ENCODE measurements at places on chromosomes 7 and 10. TPM values are rescaled to one million over a fixed set of nuclear protein-coding genes. Genes with fewer than 3 reads are reported as not detected.
A peak's percentile ranks its signal among the peaks of the same experiment; 100 is the strongest.

The NODAL gene
- 0.16 TPM for total RNA-seq

The KLHL7 gene
- total RNA-seq = 150 TPM

DNA sequence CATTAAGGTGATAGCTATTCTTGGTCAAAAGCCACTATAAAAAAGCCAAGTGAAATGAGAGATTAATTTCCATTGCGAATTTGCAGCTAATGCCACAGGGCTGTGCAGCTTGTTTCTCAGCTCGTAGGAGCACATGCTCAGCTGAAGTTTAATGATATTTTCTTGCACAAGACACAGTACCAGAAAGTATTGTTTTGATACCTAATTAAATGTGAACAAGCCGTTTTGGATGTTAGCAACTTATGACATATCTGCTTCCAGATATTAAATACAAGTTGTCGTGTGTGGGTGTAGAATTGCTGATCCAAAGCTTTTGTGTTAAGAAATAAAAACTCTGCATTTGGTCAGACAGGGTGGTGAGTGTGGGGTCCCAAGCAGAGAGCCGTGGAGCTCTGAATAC, 47.2 kb downstream of the ADARB2 start:
- DNase-seq = no peak

GRCh38 chr7:43761938-43762692, 3.6 kb downstream of the BLVRA start:
- DNase-seq = no peak

DNA sequence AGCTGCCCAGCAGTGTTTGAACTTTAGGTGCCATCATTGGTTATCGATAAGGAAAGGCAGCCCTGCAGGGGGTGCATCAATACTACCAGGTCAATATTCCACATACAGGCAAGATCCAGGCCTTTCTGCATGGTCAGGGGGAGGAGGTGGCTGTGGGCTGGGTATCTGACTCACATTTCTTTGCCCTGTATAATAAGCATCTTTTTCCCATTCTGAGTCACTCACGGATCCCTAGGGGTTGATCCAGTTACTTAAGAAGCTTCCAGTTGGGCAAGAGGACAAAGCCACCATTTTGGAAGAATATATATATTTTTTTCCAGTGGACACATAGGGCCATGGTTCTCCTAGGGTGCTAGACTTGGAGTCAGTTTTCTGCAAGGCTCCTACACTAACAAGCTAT, 114.2 kb upstream of the HABP2 start:
- no peak for DNase-seq

GRCh38 chr10:80414142-80414895, 6.0 kb downstream of the PRXL2A start:
- no peak for DNase-seq

DNA sequence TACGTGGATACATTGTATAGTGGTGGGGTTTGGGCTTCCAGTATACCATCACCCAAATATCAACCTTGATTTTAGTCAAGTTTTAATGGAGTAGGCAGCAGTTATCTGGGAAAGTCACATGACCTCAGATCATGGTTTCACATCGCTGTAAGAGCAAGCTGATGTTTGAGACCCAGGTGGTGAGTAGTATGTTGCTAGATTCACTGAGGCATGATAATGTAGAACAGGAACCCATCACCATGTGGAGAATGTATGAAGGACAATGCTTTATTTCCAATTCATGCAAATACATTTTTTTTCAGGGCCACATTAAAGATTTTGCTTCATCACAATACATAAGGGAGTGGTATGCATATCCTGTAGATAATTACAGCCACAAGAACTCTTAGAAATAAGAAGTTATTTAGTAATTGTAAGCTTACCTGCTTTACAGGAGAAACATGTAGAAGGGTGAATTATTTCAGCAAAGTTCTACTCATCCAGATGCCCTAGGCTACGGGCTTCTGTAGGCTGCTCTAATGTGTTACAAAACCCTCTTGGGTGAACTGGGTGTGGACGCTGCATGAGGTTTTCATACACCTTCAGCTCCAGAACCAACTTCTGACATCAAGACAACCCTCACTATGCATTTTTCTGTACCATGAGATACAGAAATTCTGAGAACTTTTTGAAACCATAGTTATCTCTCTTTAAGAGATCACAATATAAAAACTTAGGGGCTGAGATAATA, 27.6 kb upstream of the LAMB4 start:
- no peak for DNase-seq

DNA sequence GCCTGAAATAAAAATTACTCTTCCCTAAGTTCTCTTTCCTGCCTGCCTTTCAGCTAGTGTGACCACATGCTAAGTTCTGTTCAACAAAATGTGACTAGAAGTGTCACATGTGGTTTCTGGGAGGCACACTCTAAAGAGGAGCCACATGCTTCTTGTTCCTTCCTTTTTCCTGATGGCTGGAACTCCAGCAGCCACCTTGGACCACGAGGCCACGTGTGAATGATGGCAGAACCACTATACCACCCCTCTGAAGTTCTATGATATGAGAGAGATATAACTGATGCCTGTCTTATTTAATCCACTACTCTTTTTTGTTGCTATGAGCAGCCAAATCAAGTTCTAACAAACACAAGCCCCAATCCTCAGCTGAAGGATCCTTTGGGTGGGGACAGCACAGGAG, 8.1 kb downstream of the PODXL start:
- DNase-seq = no peak

GRCh38 chr10:12703813-12704212, 297.7 kb downstream of the CCDC3 start:
- DNase-seq = no peak

DNA sequence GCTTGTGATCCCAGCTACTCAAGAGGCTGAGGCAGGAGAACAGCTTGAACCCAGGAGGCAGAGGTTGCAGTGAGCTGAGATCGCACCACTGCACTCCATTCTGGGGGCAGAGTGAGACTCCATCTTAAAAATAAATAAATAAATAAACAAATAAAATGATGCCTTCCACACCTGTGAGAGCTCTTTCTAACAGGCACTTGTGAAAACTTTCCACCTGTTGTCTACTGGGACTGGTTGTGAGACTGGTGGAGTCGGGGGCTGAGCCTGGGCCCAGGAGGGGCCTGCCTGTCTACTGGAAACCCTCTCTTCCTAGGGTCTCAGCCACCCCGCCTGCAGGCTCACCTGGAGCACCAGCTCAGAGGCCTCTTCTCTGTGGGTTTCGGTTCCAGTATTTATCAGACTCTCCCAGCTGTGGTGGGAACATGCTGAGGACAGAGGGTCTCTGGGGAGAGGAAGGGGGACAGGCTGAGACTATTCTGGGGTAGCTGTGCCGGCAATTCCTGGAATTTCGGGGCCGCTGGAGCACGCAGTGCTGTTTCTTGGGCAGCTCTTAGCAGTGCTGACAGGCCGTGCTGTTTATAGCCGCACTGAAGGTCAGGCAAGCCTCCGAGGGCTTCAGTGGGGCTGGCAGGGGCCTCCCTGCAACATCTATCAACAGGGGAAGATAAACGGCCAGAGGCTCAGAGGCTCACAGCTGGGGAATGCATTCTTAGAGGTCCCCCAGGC, 3.8 kb downstream of the LDB3 start:
- DNase-seq = peak; percentile 80

DNA sequence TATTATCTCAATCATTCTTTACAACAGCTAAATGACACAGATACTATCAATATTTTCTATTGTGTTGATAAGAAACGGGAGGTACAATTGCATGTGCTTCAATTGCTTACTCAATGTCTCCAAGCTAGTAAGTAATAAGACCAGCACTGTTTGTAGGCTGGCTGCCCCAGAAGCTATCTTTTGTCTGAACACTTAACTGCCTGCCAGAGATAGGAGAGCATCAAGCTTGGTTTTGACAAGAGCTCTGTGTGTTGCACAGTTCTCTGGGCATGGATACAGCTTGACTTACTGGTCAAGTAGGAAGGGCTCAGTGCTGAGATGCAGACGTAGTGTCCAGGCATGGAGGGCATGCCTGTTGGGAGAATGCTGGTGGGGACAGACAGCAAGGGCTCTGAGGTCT, 26.3 kb upstream of the CAPZA2 start:
- DNase-seq = no peak

The SLC29A4 gene
- total RNA-seq = 3.7 TPM

The RAPGEF5 gene
- total RNA-seq = 16.5 TPM

- DNase-seq = peak; percentile 57
These were observed 250.9 kb downstream of the TWIST1 start for GRCh38 chr7:18866359-18867036.

DNA sequence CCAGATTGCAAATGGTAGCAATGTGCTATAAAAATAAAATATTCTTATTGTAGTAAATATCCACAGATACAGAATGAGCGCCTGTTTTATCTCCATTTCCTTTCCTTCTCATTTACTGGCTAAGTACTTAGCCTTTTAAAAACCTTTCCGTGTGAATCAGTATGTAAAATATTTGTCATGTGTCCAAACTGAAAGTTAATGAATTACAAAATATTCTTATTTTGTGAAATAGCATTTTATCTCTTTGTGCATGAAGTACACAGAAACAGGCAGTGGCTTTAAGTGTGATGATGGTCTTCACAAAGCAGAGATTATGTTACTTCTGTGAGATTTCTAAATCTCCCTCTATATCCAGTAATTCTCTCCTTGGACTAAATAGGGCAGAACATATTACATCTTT, 56.7 kb upstream of the KIAA1217 start:
- DNase-seq = no peak

GRCh38 chr7:70154521-70155180, 556.4 kb downstream of the AUTS2 start:
- DNase-seq = no peak

The RPEL1 gene
- not detected for total RNA-seq

GRCh38 chr10:30737931-30738391, 108.4 kb upstream of the LYZL2 start:
- no peak for DNase-seq

GRCh38 chr7:8277394-8277982, 15.5 kb upstream of the ICA1 start:
- no peak for DNase-seq

- no peak for DNase-seq
These were observed 26.2 kb upstream of the INHBA start for GRCh38 chr7:41729059-41729458.

DNA sequence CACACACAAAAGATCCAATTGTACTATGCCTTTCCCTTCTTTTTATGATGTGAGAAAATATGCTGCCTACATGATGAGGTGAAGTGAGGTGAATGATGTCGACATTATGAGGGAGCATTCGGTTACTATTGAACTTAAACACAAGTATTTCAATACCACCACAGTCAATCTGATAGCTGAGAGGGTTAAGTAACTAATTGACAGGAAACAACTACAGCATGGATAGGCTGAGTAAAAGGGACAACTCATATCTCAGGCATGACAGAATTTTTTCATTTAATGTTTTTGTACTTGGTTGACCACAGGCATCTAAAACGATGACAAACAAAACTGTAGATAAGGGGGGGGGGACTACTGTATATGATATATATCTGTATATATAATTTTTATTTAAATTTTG, 488.9 kb downstream of the SH2D4B start:
- no peak for DNase-seq

DNA sequence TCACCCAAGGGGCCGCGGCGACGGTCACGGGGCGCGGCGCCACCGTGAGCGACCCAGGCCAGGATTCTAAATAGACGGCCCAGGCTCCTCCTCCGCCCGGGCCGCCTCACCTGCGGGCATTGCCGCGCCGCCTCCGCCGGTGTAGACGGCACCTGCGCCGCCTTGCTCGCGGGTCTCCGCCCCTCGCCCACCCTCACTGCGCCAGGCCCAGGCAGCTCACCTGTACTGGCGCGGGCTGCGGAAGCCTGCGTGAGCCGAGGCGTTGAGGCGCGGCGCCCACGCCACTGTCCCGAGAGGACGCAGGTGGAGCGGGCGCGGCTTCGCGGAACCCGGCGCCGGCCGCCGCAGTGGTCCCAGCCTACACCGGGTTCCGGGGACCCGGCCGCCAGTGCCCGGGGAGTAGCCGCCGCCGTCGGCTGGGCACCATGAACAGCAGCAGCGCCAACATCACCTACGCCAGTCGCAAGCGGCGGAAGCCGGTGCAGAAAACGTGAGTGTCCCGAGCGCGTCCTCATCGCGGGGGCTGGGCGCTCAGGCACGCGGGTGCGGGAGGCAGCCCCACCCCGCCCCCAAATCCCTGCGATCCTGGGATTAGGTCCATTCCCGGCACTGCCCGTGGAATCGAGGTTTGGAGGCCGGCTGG, 509 bp downstream of the AHR start:
- DNase-seq = peak; percentile 48

The ZNF316 gene
- 17.7 TPM for total RNA-seq

DNA sequence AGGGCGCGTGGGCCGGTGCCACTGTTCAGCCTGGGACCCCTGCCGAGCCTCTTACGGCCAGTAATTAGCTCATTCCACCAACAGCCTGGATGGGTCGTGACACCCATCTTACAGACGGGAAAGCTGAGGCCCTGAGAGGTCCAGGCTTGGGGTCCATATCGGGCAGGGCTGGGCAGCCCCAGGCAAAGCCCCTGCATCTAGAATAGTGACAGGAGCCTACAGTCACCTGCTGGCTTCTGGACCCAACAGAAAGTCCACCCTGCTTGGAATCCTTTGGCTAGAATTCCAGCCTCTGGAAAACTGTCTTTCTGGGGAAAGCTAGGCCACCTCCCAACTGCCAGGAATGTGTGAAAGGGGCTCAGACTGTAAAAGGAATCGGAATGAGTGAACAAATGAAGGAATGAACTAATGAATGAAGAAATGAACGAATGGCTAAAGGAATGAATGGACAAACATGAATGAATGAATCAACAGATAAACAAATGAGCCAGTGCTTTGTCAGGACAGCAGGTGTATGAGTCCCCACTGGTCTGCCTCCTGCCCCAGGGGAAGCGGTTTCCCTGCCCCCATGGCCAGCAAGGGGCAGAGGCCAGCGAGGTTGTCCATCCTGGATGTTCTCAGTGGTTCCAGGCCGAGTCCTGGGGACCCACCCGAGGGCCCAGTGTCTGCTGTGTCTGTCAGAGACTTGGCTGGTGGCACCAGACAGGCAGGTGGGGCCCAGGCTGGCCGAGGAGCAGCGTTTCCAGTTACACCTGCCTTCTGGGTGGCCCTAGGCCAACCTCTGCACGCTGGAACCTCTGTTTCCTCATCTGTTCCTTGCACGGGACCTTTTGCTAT, 24.1 kb upstream of the PDGFA start:
- DNase-seq = no peak

GRCh38 chr10:128804411-128804810, 662.6 kb upstream of the MGMT start:
- no peak for DNase-seq

The SPDYE2 gene
- total RNA-seq = not detected

DNA sequence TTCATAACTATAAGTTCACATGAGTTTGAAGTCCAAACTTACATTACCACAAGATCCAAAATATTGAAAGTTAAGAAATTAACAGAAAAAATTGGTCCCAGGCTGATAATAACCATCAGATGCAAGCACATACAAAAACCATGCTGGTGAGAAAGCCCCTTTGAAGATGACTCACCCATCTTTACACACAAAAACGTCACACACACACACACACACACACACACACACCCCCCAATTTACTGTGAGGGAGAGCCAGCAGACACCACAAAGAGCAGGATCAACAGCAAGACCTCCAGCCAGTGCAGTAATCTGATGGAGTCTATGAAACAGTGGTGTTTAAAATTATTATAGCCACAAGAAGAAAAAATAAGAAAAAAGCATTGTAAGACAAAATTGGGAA, 50.1 kb upstream of the DRGX start:
- DNase-seq = no peak

The ANXA8 gene
- total RNA-seq = not detected

Measured in left ventricle myocardium inferior (tissue), 1 donor.